ENCODE measurements at places on chromosomes 5 and 9.

DNA sequence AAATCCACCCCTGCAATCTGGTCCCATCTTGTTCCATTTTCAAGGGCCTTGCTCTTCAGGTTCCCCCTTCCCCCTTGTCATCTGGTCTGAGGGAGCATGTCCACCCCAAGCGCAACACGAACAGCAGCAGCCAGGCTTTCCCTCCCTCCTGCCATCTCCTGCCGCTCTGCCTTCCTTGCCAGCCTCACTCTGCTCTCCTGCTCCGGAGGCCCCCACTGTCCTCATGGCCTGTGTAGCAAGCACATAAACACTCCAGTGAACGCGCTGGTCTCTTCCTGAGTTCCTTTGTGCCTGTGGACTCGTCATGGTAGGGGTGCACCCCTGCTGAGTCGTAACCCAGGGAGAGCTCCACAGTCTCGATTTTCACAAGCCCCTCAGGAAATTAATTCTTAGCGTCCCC, 29.9 kb downstream of the TENT4A start:
- DNase-seq, result no peak

GRCh38 chr5:65015767-65016166, 247.0 kb downstream of the CWC27 start:
- no peak for DNase-seq

DNA sequence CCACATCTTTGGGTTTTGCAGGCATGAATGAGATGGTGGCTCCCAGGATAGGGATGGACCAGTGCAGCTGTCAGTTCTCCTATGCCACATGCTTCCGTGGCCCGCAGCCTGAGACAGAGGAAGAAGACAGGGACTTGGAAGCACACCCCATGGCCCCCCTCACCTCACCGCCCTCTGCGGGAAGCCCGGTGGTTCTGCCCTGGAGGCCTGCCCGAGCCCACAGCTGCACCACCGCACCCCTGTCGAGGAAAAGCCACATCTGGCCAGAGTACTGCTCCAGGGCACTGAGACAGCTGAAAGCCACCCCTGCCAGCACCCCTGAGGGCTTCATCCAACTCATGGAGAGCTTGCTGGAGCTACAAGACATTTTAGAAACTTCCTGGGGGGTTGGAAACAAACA, 7.6 kb upstream of the TRMT10B start:
- DNase-seq, result no peak

DNA sequence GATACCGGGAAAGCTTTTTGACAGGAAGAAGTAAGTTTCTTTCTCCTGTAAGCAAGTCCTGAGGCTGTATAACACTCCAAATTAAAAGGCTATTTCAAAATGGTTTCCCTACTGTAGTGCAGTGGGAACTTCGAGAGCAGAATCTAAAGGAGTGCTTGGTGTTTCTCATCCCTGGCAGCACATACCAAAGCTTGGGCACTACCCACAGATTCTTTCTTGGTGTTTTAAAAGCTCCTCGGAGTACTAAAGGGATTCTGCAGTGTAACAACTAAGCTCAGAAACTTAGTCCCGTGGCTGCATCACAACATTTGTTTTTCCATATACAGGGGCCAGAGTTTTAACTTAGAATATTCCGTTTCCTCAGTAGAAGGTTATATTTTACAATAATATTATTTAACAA, 5.6 kb upstream of the APC start:
- no peak for DNase-seq

DNA sequence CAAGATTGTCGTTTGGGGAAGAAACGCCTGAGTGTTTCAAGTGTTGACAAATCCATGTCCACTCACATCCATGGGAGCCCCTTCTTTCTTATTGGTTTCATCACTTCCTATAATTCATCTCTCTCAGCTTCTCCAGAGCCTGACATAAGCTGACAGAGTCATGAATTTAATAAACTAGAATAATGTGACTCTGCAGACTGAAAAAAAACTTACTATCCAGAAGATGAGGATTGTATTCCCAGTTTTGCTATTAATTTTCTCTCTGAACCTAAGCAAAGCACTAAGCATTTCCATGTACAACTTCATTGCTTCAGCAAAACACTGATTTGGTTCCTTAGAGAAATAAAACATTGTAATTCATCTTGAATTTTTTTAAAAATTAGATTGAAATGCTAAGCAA, 691.8 kb downstream of the MTRR start:
- DNase-seq, result no peak

DNA sequence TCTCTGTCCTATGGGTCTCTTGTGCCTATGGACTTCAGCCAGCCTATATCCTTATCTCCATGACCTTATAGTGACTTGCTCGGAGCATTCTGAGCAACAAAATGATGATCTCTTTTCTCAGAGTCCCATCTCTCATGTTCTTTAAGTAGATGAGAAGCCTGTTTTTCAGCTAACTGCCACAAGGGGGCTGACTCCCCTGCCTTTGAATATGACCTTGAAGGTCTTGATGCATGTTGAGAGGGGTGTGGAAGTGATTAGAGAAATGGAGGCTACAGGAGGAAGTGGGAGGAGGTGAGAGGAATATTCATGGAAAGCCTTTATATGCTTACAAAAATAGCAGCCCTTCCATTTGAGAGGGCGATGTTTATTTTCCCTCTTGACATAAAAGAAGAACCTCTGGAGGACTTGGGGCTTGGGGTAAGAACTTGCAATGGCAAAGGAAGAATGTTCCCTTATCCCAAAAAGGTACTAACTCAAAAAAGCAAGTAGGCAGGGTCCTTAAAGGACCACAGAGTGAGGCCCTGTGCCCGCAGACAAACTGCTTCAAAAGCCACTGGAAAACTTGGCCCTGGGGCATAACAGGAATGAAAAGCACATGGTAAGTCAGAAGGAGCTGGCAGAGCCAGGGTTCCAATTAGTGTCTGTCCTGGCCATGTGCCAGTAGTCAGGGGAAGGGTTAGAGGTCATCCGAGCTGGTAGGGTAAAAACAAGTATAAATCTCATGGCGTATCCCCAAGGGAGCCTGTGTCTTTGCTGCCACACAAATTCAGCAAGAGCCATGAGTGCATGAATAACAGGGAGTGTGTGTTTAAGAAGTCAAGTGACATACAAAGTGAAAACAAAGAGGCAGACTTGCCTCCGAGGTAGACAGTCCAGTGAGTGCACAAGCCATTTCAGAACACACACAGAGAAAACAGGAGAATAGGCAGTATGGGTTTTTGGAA, 39.1 kb downstream of the FGD3 start:
- DNase-seq, result no peak

GRCh38 chr9:134171316-134172197, 7.2 kb upstream of the RNU6ATAC start:
- DNase-seq, result no peak

DNA sequence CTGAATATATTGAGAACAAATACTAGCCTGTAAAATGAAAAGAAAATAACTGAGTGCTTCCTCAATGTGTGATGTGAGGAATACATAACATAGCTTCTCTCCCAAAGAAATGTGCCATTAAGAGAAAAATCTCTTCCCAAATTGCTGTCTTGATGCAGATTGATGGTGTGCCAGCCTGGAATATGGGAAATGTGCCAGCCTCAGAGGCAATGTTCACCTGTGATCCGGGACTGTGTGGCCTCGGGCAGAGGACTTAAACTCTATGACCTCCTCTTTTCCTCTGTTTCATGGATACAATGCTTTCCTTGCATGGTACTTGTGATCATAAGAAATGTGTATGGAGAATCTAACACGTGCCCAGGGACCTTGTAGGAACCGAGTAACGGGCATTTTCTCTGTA, 370.9 kb downstream of the DIRAS2 start:
- DNase-seq, result no peak

DNA sequence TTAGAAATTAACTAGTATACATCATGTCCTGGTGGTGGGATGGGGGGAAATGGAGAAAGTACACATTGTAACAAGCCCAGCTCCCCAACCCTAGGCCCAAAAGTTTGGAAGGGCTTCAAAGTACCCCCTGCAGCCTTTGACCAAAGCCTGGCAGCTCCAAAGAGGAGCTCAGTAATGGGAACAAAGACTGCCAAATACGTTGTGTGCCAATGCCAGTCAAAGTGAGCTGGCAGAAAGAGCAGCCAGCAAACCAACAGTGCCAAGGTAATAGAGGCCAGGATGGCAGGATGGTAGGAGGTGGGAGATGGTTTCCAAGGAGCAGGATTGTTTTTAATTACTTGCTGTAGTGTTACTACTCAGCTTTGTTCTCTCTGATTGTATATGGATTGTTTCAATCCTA, 248.3 kb downstream of the COX7C start:
- no peak for DNase-seq

GRCh38 chr5:120655828-120656435, 191.8 kb downstream of the PRR16 start:
- no peak for DNase-seq

GRCh38 chr9:6234014-6234413, 18.4 kb downstream of the IL33 start:
- DNase-seq, result no peak

- no peak for DNase-seq
These were observed 66.4 kb upstream of the TMC1 start for GRCh38 chr9:72454871-72455491.

DNA sequence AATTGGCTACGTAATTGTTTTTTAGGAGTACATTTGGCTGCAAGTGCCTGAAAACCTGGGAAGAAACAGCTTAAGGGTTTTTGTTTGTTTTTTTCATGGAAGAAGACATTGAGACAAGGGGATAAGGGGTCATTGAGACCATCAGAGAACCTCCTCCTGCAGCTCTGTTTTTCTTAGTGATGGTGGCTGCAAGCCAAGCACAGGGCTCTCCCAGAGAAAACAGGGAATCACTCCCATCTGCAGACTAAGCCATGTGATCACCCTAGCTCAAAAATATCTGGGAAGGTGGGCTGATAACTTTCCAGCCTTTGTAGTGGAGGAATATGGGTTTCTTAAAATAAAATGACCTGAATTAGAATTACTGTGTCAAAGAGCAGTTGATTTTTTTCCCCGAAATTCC, 25.1 kb downstream of the PALM2AKAP2 start:
- no peak for DNase-seq

DNA sequence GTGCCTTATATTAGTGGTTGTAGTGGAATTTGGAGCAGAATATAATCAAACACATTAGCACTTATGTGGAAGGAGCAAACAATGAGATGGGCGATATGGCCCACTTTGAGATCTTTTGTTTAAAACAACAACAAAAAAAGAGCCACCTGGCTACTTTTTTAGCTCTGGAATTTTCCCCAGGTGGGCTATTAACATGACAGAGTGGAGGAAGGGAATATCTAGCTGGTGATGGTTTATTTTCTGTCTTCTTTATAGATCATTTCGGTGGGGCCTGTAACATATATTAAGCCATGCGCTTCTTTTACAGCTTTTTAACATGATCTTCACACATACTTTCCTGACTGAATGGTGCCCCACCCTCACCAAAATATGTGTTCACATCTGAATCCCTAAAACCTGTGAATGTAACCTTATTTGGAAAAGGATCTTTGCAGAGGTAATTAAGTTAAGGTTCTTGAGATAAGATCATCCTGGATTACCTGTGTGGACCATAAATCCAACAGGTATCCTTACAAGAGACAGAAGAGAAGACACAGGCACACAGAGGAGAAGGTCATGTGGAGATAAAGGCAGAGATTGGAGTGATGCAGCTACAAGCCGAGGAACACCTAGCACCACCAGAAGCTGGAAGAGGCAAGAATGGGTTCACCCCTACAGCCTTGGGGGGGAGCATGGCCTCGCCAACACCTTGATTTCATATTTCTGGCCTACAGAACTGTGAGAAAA, 16.6 kb upstream of the ENTREP1 start:
- no peak for DNase-seq

- no peak for DNase-seq
These were observed 23.4 kb downstream of the DBH start for GRCh38 chr9:133659516-133659915.

DNA sequence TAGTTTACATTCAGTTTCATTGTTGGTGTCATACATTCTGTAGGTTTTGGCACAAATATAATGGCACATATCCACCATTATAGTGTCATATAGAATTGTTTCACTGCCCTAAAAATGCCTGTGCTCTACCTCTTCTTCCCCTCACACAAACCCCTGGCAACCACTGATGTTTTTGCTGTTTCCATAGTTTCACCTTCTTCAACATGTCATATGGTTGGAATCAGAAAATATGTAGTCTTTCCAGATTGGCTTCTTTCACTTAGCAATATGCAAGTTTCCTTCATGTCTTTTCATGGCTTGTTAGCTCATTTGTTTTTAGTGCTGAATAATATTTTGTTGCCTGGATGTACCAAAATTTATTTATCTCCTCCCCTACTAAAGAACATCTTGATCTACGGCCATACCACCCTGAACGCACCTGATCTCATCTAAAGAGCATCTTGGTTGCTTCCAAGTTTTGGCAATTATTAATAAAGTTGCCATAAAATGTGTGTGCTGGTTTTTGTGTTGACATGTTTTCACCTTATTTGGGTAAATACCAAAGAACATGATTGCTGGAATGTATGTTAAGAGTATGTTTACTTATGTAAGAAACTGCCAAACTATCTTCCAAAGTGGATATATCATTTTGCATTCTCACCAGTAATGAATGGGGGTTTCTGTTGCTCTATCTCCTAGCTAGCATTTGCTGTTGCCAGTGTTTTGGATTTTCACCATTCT, 17.0 kb upstream of the CDK20 start:
- no peak for DNase-seq

DNA sequence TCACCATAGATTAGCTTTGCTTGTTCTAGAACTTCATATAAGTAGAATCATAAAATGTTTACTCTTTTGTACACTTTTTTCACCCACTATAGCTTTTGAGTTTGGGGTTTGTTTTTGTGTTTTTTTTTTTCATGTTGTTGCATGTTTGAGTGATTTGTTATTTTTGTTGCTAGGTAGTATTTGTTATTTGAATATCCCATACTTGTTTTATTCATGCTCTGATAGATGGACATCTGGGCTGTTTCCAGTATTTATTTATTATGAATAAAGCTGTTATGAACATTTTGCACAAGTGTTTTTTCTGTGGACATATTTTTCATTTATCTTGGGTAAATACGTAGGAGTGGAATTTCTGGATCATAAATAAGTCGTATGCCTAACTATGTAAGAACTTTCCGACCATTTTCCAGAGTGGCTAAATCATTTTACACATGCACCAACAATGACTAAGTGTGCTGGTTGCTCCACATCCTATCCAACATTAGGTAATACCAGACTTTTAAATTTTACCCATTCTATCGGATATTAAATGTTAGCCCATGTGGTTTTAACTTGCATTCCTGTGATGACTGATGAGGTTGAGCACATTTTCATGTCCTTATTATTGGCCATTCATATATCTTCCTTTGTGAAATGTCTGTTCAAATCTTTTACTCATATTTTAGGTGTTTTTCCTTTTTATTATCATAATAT, 69.1 kb upstream of the NR4A3 start:
- DNase-seq, result no peak

GRCh38 chr5:93578813-93579691, 2.0 kb downstream of the NR2F1-AS1 start:
- no peak for DNase-seq

- no peak for DNase-seq
These were observed 291.2 kb downstream of the AOPEP start for GRCh38 chr9:95017661-95018060.

DNA sequence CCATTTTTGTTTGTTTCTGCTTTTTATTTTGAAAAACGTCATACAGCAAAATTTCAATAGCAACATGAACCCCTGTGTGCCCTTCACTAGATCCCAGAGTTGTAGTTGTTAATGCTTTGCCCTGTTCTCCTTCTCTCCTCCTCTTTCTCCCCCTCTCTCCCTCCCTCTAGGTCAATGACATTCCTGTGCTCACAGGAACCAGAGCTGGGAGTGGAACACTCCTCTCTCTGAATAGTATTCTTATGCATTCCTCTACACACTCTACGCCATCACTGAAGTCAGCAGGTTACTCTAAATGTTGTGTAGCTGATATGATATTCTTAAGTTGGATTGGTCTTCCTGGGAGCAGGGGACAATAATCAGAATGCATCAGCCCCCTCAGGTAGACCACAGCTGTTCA, 243.4 kb downstream of the SYK start:
- DNase-seq, result no peak

- no peak for DNase-seq
These were observed 164.3 kb upstream of the KLF9 start for GRCh38 chr9:70578720-70579119.

Measured in T-helper 17 cell (primary cell).